ENCODE measurements at places on chromosomes 1 and 21. TPM values are rescaled to one million over a fixed set of nuclear protein-coding genes. Genes with fewer than 3 reads are reported as not detected.

The FAM177B gene
- total RNA-seq, result not detected

The B3GALT5 gene
- total RNA-seq, result 0.73 TPM

GRCh38 chr1:7967651-7968050 lies 6.1 kb downstream of the PARK7 start:
- DNase-seq, result no peak

DNA sequence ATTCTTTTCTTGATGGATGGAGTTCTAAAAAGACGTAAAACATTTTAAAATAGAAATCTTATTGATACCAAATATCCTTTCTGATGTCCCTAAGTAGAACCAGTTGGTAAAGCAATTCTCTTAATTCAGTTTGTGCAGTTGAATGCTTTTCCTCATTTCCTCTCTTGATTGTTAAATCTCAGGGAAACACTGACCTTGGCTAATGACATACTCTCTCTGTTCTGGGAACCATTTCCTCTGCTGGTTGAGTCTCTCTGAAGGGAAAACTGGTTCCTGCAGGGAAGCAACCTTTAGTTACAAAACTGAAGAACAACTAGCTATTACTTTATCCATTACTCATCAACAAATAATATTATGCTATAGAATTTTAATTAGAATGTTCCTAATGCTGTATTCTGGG lies 36.7 kb downstream of the HLX start:
- no peak for DNase-seq

DNA sequence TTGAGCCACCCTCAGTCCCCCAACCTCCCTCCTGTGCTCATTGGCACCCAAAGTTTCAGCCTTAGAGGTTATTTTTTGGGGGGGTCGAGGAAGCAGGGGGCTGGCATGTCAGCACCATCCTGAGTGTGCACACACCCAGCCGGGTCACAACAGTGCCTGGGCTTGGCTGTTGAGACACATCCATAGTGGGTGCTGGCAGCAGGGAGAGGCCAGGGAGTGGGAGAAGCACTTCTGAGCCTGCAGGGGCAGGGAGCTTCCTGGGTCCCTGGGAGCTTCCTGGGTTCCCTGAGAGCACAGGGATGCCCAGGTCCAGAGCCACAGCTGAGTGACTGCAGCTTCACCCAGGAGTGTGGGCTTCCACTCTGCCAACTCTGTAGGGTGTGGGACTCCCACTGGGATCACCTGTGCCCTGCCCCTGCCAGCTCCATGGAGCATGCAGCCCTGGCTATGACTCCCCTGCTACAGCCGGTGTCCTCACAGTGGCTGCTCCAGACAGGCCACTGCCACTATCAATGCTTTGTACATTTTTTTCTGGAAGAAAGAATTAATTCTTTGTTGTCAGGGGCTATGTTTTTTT lies 240.4 kb downstream of the PTGER3 start:
- no peak for DNase-seq

DNA sequence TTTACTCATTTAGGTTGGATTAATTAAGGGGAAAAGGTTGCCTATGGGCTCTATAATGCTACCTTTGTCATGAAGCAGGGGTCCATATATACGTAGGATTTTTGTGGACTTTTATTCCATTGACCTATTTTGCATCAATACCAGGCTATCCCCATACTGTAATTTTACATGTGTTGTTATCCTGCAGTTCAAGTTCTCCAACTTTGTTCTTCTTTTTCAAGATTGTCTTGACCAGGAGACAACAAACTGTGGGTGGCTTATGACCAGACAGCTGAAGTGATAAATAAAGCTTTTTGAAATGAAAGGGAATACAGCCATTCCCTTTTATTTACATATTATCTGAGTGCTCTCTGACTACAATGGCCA lies 345.7 kb downstream of the BARHL2 start:
- DNase-seq, result peak; percentile 18

The SLC30A10 gene
- total RNA-seq, result not detected

- no peak for DNase-seq
Measured at GRCh38 chr1:24322470-24323177, 3.5 kb downstream of the GRHL3 start.

DNA sequence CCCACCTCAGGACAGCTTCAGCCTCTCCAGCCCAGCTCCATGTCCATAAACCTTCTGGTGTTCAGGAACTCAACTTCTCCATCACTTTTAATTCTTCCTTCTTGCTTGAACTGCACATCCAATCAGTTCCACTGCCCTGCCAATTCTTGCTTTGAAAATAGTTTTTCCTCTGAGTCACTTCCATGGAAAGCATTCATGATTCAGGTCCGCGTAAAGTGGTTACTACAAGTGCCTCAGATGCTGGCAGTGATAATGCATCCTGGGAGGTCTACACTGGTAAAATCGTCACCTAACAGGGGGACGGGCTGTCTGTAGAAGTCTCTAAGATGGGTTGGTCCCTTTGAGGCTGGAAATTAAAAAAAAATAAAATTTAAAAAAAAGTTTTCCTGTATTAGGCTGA lies 25.9 kb upstream of the RCAN1 start:
- peak; percentile 46 for DNase-seq

GRCh38 chr1:201360901-201361651 lies 16.4 kb downstream of the TNNT2 start:
- no peak for DNase-seq

Data from myocyte (in vitro differentiated cells).